ENCODE measurements at places on chromosomes 6 and 20. TPM values are rescaled to one million over a fixed set of nuclear protein-coding genes. Genes with fewer than 3 reads are reported as not detected.

DLK2 gene
- total RNA-seq = 0.86 TPM

GRCh38 chr6:107237992-107238660 is 122.8 kb upstream of the BEND3 start:
- DNase-seq = no peak

DNA sequence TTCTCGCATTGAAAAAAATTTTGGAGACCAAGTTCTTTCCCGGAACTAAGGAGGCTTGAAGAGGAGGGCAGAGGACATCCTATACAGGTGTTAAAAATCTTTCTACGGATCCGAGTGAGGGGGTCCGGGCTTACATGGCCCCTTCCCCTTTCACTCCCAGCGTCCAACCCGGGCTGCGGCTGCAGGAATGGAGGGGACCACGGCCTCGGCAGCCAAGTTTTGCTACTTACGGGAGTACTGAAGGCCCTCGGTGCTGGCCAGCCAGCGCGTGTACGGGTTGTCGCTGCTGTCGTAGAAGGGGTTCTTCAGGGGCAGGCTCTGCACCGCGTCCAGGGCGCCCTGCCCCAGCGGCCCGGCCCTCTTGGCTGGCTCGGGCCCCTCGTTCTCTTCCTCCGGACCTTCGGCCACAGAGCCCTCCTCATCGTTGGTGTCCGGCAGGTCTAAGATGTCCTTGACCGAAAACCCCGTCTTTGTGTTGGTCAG is 642 bp downstream of the NKX2-2 start:
- DNase-seq = no peak

DNA sequence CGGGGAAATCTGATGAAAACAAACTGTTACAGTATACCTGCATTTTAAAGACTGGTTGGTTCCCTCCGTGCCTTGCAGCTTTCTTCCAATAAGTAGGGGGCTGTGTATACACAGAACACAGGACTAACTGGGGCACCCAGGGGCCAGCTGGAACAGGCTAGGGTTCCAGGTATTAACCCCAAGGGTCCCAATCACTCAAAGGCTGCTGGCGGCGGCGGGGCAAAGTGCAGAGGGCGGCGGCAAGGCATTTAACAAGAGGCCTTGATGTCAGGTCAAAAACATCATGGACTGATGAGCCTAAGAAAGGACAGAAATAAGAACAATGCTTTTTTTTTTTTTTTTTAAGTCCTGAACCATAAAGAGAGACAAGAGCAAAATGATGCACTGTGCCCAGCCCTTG is 2.5 kb downstream of the PMEPA1 start:
- DNase-seq = peak; percentile 59

DNA sequence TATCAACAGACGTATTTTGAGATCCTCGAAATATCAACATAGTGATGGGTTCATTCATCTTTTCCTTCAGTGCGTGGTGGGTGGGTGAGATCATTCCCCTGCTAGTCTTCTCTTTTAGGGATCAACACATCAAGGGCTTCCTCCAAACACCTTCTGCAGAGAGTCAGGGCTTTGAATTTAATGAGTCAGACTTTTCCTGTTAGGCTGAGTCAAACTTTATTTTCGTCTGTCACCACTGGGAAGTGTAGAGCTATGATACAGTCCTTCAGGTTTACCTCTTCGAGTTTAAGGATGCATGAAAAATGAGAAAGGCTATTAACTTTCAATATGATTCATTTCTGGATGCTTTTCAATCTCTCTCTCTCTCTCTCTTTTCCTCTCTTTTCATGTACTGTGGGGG is 189.1 kb downstream of the BMP2 start:
- DNase-seq = no peak

GRCh38 chr6:28208111-28208659 is 16.9 kb upstream of the ZSCAN9 start:
- no peak for DNase-seq

DEFB124 gene
- not detected for total RNA-seq

- no peak for DNase-seq
Observed at GRCh38 chr6:149830731-149831307, 33.3 kb downstream of the LRP11 start.

TBP gene
- total RNA-seq = 13.9 TPM

DNA sequence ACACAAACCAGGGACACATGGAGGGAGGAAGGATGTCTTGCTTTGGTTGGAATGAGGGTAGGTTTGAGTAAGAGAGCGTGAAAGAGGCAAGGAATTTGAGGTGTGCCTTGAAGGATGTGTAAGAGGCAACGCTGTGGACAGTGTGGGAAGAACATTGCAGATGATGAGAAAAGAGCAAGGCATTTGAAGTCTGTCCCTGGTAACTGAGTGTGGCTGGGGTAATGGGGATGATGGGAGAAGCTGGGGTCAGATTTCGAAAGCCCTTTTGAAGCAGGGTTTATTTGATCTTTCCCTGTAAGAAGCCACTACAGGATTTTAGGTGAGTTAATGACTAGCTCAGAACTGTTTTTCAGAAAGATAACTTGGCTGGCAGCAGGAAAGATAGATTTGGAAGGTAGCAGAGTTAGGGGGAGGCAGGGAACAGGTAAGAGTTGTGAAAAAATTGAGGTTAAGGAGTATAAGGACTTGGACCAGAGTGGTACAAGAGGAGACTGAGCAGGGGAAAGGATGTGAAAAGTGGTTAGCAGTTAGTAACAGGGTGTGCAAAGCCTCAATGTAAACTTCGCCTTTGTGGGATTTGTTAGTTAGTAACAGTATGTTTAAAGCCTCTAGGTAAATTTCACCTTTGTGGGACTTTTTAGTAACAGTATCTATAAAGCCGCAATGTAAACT is 17.7 kb downstream of the UTRN start:
- no peak for DNase-seq

SLC32A1 gene
- total RNA-seq = not detected

SLC35F1 gene
- total RNA-seq = not detected

Measured in Calu3 (cell line).